Amniotic stem cell (primary cell): ENCODE measurements at places on chromosomes 7 and 10.

DNA sequence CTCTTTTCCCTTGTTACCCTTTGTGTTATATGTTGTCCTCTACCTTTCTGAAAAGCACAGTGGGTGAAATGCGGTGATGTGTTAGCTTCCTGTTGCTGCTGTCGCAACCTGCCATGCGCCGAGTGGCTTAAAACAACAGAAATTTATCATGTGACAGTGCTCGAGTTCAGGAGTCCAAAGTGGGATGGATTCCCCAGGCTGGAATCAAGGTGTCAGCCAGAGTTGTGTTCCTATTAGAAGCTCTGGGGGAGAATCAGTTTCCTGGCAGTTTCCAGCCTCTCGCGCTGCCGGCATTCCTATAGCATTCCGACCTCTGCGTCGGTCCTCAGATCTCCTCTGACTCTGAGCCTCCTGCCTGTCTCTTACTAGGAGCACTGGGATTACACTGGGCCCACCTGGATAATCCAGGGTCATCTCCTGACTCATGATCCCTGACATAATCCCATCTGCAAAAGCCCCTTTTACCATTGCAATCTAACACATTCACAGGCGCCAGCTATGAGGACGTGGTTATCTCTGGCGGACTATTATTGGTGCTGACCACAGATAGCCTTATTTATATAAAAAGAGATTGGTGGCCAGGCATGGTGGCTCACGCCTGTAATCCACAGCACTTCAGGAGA is 207.5 kb downstream of the CUX1 start:
- no peak for DNase-seq

- DNase-seq = no peak
These were observed 29.4 kb upstream of the UCMA start for GRCh38 chr10:13263591-13263990.

- DNase-seq = no peak
These were observed 213.6 kb downstream of the DOCK4 start for GRCh38 chr7:111992601-111993000.

DNA sequence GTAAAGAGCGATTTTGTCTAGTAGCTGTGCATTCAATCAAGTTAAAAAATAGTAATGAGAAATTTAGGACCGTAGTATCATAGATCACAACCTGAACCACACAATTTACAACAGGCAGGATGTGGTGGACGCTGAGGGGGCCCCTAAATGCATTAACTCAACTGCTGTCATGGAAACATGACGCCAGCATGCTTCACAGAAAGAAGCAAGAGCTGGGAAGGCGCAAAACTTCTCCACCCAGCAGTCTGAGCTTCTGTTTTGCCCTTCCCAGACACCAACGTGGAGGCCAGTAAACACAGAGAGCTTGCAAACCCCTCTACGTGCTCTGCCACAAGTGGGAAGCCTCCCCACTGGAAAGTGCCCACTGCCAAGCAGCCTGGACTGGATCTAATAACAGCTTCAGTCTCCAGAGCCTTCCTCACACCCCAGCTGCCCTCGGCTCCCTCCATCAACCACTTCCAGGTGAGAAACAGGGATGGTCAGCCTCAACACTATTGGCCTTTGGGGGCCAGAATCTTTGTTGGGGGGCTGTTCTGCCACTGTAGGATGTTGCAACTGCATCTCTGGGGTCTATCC is 151.8 kb downstream of the SFMBT2 start:
- DNase-seq = no peak

DNA sequence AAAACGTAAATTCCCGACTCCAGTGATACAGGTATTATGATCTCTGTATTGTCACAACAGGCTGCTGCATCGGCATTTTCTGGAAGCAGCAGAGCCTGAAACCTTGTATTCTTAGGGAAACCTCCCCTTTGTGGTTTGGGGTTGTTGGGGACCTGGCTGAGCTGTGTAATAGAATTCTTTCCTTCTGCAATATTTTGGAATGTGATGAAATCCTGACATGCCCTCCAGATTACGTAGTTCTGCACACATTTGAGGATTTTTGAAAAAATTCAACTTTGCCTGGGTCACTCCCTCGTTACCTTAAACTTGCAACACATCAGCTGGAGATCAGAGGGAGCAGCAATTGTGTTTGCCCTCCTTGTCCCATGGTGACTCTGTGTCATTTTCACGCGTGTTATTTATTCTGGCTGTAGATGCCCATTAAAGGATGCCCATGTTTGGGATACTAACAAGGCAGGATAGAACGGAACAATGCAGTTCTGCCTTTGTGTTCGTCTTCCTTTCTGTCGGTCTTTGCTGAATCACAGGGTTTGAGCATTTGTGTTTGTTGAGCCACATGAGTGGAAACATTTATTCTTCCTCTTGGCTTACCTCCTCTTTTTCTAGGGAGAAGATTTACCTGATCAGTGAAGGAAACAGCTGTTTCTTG is 181.7 kb downstream of the TCF7L2 start:
- peak; percentile 11 for DNase-seq

DNA sequence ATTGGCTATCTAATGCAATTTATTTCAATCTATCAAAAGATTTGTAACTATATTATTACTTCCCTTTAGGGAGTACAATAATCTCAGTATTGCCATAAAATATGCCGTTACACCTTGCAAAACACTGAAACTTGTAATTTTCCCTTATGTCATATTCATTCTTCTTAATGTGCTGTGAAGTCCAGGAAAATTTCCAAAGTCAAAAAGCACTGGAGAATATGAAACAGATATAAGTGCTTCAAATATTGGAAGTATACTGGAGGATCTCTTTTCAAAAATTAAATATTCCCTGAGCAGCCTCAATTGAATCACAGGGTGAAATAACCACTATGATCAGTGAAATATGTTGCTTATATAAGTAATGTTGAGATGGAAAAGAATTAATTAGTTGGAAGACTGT is 356.0 kb downstream of the PPP1R3A start:
- DNase-seq = no peak

GRCh38 chr7:139072796-139073195 is 36.7 kb downstream of the ZC3HAV1 start:
- no peak for DNase-seq

DNA sequence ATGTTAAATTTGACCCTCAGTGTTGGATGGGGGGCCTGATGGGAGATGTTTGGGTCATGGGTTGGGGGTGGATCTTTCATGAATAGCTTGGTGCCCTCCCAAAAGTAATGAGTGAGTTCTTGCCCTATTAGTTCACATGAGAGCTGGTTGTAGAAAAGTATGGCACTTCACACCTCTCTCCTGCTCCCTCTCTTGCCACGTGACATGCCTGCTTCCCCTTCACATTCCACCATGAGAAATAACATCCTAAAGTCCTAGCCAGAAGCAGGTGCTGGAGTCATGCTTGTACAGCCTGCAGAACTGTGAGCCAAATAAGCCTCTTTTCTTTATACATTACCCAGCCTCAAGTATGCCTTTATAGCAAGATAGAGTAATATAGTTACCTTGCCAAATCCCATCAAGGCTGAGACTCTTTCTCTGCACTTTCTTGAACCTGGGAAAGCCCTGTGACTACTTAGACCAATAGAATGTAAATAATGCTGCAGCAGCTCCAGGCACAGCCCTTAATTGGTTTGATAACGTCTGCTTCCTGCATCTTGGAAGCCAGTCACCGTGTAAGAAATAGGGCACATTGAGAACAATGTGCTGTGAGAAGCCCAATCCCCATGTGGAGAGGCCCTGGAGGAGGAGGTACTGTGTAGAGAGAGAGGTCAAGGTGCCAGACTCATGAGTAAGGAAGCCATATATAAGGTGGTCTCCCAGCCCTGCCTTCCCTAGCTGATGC is 88.0 kb upstream of the NAMPT start:
- DNase-seq = no peak

GRCh38 chr7:93043385-93043985 is 74.3 kb downstream of the SAMD9 start:
- peak; percentile 80 for DNase-seq

GRCh38 chr7:131931370-131931769 is 374.9 kb upstream of the PODXL start:
- no peak for DNase-seq

DNA sequence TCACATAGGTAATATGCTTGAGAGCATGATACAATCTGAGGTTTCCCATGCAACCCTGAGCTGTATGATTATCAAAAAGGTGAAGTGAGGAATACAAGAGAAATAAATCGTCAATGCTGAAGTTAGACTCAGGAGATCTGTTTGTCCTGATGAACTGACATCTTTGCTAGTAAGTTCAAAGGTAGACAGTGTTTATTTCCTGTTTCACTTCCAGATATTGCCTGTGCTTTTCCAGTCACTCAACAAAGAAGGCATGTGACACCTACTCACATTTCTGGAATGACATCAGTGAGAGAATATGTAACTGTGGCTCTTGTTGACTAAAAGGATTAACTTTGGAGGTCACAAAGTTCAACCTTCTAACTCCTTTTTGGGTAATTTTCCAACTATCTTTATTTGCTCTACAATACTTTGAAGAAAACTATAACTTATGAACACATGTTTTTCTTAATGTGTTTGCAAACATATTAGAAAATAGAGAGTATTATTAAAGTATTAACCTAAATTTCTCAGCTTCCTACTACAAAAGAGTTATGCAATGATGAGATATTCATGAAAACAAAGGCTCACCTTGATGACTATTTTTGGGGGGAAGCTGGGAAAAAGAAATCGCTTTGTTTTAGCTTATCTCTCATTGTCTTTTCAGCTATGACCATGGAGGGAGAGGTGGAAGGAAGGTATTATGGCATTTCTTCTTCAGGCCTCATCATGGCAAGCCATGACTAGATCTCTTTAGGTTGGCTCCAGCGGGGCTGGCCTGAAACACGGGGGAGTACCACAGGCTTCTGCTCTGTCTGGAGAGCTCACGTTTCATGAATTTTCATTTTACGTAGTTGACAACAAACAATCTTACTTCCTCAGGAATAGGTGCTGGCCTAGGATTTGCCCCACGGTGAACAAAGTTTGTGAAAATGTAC is 214.7 kb upstream of the SLC26A5 start:
- no peak for DNase-seq

GRCh38 chr7:101602484-101603241 is 26.4 kb downstream of the MYL10 start:
- peak; percentile 57 for DNase-seq

GRCh38 chr10:17335065-17335464 is 107.0 kb downstream of the VIM start:
- DNase-seq = peak; percentile 15

- DNase-seq = no peak
These were observed 99.3 kb upstream of the FAM20C start for GRCh38 chr7:92888-93672.

GRCh38 chr7:2001601-2002442 is 230.9 kb downstream of the MAD1L1 start:
- no peak for DNase-seq

- DNase-seq = no peak
These were observed 6.5 kb downstream of the STAM start for GRCh38 chr10:17650416-17650815.

GRCh38 chr10:133608855-133609254 is 17.7 kb downstream of the FRG2B start:
- no peak for DNase-seq

DNA sequence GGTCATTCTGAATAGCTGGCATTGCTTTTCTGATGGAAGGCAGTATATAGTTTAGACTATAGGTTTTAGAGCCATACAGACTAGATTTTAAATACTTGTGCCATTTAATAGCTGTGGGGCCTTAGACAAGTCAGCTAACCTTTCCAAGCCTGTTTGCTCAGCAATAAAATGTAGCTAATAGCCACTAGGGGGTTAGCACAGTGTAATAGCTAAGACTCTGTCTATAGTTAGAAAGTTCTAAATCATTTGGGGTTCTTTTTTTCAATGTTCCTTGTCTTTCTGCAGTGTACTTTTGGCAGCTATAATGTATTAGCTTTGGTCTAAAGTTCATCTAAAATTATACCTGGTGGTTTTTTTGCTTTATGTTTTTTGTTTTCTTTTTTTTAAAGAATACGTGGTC is 7.5 kb upstream of the KIFBP start:
- DNase-seq = no peak

DNA sequence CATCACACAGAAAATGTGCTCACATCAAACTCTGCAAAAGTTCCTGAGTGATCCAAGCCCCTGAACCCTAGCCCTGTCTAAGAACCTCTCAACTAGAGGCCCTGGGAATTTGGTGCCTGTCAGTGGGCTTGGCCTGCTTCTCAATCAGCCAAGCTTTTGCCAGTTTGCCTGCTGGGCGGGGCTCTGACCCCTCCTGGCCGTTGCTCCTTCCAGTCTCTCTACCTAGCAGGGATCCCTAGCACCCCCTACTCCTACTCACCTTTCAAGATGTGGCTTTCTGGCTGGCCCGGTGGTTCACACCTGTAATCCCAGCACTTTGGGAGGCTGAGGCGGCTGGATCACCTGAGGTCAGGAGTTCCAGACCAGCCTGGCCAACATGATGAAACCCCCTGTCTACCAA is 2.1 kb downstream of the KLRG2 start:
- DNase-seq = no peak

DNA sequence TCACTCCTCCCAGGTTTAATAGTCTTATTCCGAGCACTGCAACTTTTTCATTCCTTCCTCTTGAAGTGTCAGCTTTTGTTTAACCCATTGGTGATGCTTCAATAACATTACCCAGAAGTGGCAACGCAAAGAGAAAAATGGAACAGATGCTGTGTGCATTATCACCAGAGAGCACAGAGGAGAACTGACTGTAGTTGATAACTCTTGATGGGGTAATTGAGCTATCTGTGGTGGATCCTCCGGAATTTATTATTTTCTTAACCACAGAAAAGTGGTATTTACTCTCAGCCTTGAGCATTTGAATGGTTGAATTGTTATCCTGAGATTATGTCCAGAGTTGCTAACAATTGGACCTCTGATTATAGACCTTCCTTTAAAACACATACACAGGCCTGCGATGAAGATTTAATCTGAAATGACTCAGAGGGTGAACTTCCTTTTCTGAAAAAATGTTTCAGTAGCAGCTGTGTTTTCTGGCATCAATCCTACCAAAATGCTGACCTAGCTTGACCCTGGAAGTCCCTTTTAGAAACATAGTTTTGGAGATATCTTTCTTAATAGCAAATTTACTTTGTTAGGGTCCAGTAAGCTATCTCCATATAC is 1584.4 kb upstream of the LRRTM3 start:
- DNase-seq = no peak

DNA sequence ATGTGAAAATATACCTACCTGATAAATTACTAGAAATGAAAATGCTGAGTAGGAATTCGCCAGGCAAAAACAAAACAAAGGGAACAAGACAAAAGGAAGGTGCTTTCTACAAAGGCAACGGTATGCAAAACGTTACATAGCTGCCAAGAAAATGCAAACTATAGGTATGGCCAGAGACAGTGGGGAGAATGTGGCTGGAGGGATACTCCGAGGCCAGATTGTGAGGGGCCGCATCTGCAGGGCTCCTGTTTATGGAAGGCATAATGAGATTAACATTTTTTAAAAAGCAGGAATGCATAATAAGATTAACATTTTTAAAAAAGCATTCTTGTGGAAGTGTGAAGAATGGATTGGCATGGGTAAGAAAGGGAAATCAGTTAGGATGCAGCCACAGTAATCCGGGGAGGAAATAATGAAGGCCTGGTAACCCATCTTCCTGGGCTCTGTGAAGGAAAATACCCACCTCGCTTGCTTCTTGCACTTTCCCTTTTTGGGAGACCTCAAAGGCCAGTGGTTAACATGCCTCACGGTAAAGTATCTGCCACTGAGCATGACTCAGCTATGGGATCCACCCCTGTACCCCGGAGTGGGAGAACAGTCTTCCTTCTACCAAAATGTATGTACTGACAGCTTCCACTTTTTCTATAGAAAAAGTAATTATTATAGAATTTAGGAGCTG is 145.8 kb upstream of the LRRN3 start:
- no peak for DNase-seq
